Prostate gland (tissue), 2 donors: ENCODE measurements at places on chromosomes 1 and 21. TPM values are rescaled to one million over a fixed set of nuclear protein-coding genes. Genes with fewer than 3 reads are reported as not detected.

Gene C1orf56
- total RNA-seq: 17.3 TPM

GRCh38 chr1:95229037-95229436 lies 5.0 kb upstream of the RWDD3 start:
- H3K27ac ChIP-seq: no peak overlapping the region
- no peaks in the 10 kb centered on the region for H3K36me3 ChIP-seq
- H3K4me1 ChIP-seq: peaks cover 3% of the 10 kb centered on the region
- no peak overlapping the region for H3K4me3 ChIP-seq
- H3K27me3 ChIP-seq: no peaks in the 10 kb centered on the region
- DNase-seq: no peak

Gene CD1D
- total RNA-seq: 3.1 TPM

DNA sequence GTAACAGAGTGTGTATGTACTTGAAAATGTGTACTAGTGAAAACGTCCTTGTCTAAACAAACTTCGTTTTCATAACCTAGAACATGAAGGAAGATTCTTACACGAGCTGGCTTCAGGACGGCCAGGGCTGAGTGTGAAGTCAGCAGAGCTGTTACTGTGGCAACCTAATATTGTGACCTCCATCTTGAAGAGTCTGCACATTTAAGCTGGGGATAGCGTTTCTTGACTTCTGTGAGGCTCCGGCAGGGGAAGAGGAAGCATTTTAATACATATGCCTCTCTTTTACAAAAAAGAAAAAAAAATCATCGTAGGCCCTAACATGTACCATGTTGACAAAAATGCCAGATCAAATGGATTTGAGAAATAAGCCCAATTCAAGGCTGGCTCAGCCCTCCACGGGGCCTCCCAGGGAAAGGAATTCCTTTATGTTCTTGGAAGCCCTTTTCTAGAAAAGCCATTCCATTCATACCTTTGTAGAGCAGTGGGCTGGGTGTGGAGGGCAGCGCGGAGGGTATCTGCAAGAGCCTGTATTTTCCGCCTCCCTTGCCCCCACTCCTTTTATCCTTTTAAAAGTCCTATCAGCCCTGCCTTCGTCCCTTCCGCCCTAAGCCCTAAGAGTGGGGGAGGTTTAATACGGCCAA lies 51.1 kb downstream of the SIM2 start:
- no peak for DNase-seq

Gene PRAMEF27
- total RNA-seq: not detected

Gene SEC16B
- total RNA-seq: 2.7 TPM
